Type B pancreatic cell (in vitro differentiated cells): ENCODE measurements at places on chromosomes 12 and 14. TPM values are rescaled to one million over a fixed set of nuclear protein-coding genes. Genes with fewer than 3 reads are reported as not detected.

The PARP2 gene
- 25.5 and 36.3 TPM in 2 replicates for total RNA-seq

GRCh38 chr14:74169906-74170305 lies 69.3 kb upstream of the VSX2 start:
- no peak for DNase-seq

The OR11H6 gene
- total RNA-seq: not detected in 2 replicates

GRCh38 chr12:21456291-21456780 lies 18.9 kb downstream of the PYROXD1 start:
- DNase-seq: no peak

The TTLL5 gene
- 36.7 and 44.7 TPM in 2 replicates for total RNA-seq

- DNase-seq: no peak
Observed at GRCh38 chr14:68888883-68889282, 90.2 kb downstream of the ACTN1 start.

- DNase-seq: no peak
Observed at GRCh38 chr12:72493407-72493806, 221.2 kb downstream of the TRHDE start.

DNA sequence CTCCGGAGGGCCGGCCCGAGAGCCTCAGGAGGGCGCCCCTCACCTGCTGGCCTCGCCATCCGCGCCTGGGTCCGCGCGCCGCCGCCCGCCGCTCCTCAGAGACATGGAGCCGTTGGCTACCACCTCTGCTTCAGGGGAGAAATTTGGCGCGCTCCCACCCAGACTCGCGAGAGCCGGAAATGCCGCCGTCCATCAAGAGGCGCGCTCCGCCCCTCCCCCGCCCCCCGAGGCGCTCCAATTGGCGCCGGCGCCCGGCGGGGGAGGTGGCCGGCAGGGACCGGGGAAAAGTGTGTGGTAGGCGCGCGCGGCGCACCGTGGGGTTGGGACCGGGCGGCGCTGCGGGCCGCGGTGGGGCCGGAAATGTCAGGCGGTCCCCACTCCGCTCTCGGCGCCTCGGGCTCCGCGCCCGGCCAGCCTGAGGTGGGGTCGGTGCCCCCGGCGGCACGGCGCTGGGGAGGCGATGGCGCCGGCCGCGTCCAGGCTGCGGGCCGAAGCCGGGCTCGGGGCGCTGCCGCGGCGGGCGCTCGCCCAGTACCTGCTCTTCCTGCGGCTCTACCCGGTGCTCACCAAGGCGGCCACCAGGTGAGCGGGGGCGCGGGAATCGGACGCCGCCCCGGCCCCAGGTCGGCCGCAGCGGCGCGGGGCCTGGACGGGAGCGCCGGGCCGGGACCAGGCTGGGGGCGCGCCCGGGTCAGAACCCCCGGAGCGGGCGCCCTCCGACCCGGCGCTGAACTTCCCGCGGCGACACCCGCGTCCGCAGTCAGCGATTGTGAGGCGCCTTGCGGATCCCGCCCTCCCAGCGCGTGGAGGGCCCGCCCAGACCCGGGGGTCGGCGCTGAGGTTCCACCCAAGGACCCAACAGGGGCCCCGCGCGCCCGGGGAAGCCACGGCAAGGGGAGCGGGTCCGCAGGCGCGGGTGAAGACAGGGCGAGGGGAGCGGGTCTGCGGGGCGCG lies at the start of the genes POLE and PXMP2:
Gene POLE (minus strand): TSS at position 132 of the 954 bp plus-strand sequence. CDS start 27 bp downstream, at position 105.
Gene PXMP2 (plus strand): TSS at position 377 of the 954 bp plus-strand sequence. CDS start 84 bp downstream, at position 461.
- peak; percentile 96 for DNase-seq

DNA sequence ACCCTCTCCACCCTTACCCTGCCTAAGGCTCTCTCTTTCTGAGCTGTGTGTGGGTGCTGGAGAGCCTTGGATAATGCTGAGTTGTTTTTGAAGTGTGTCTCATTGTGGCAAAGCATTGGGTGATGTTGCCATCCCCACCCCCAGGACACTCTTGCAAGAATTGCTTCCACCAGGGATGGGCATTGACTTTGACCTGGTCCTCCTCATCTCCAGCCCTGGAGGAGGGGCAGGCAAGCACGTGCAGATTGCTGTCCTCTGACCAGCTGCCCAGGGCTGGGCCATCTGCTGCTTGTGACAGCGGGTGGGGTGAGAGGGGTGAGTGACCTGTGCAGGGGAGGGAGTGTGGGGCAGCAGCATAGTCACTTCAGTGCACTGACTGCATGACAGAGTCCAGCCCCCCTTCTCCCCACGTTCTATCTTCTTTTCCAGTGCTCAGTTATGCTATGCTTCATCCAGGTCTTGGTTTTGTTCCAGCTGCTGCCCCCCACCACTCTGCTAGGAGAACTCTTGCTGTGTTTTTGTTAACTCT lies 26.2 kb downstream of the SUSD6 start:
- no peak for DNase-seq

The GPR162 gene
- total RNA-seq: 5.4 and 17.8 TPM in 2 replicates

- no peak for DNase-seq
Observed at GRCh38 chr14:52015411-52016030, 26.2 kb downstream of the RTRAF start.

The IL31 gene
- not detected in 2 replicates for total RNA-seq

The INHBE gene
- 0.27 and 0.29 TPM in 2 replicates for total RNA-seq

GRCh38 chr14:79571366-79571765 lies 639.9 kb downstream of the DIO2 start:
- DNase-seq: no peak

The OASL gene
- 0.17 and 0.19 TPM in 2 replicates for total RNA-seq

GRCh38 chr12:107492393-107493134 lies 193.0 kb upstream of the PWP1 start:
- DNase-seq: no peak

The RPGRIP1 gene
- 0.19 and 0.63 TPM in 2 replicates for total RNA-seq

The PMCH gene
- total RNA-seq: not detected in 2 replicates

The MYF6 gene
- 1.4 TPM in 1 of 2 replicates, not detected in the other for total RNA-seq

DNA sequence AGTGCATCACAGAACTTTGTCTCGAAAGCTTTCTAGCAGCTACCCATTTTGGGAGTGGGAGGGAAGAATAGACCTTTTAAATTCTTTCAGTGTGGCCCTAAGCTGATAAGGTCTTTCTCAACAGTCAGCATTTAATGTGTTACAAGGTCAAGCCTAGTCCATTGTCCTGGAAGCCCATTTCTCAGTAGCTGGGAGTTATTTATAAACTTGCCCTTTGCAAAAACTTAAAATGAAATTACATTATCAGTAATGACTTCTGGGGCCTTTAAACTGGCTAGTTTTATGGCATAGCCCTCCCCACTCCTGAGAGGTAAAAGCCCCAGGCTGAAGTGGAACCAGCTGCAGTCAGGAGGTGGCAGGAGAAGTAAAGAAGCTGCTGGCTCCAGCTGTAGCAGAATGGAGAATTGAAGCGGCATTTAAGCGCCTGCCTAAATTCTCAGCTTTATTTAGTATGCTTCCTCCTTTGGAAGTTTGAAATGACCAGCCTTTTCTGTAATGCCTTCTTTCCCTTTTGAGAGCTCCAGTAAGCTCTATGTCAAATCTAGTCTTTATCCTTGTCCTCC lies 12.4 kb downstream of the COPZ1 start:
- no peak for DNase-seq

DNA sequence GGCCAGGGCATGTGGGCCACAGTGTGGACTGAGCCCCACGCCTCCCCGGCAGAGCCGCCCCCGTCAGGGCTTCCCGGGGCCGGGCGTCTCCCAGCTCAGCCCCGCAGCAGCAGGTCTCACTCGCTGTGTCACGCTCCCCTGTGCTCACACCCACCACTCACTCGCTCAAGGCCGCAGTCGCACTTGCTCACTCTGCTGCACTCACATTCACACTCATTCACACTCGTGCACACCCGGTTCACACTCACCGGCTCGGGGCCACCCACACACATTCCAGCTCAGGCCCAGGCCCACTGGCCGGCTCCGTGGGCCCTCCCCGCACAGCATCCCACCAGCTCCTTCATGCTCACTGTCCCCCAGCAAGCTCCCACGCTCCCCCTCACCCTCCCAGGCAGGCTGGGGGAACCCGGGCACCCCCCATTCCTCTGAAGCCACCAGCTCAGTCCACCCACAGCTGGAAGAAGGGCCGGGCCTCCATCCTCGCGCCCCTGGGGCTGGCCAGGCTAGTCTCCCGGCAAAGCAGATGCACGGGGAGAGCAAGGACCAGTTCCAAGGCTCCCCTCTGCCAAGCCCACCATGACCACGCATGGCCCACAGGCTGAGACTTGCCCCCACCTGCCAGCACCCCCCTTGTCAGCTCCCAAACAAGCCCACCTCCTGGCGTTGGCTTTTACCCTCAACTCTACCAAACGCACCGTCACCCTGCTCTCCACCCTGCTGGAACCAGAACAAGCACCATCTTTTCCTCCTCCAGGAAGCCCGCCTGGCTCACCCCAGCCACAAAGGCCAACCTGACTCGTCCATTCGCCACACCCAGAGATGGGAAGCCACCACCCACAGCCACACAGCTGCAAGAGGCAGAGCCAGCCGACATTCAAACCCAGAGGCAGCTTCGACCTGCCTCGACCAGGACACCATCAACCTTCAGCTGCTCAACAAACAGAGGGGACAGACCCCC lies 28.0 kb downstream of the NCOR2 start:
- no peak for DNase-seq

GRCh38 chr14:25136811-25137210 lies 86.9 kb upstream of the STXBP6 start:
- DNase-seq: no peak

GRCh38 chr12:107355612-107356011 lies 262.3 kb upstream of the CRY1 start:
- no peak for DNase-seq

- no peak for DNase-seq
Observed at GRCh38 chr14:69593018-69593677, 18.2 kb upstream of the SUSD6 start.

DNA sequence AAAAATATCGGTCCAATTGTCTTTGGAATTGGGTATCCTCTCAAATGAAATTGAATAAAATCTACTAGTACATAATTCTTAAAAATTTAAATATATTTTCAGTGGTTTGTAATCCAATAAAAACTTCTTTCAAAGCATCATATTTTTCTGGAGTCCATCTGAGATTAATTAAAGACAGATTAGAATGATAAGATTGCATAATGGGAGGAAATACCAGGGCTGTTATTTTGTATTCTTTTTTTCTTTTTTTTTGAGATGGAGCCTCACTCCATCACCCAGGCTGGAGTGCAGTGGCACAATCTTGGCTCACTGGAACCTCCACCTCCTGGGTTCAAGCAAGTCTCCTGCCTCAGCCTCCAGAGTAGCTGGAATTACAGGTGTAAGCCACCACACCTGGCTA lies 103.8 kb downstream of the TMTC3 start:
- no peak for DNase-seq

The PPP2R3C gene
- 25.2 and 29.0 TPM in 2 replicates for total RNA-seq

The CLEC14A gene
- 0.34 and 0.62 TPM in 2 replicates for total RNA-seq

GRCh38 chr14:74965486-74966153 lies 10.2 kb upstream of the PGF start:
- DNase-seq: no peak

- DNase-seq: no peak
Observed at GRCh38 chr14:36315159-36315853, 5.1 kb downstream of the MBIP start.

DNA sequence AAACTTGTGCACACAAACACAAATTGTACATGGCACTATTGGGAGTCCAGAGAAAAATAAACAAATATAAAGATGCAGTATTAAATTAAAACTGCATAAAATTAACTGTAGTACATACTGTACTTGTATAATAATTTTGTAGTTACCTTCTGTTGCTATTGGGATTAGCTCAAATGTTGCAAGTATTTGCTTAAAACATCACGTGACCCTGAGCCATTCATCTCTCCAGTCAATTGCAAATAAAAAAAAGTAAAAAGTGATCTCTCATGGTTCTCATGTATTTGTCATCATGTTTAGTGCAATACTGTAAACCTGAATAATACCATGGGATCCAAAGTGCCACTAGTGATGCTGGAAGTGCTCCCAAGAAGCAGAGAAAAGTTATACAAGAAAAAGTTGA lies 88.1 kb upstream of the NAV3 start:
- no peak for DNase-seq

The OTX2 gene
- 0.22 TPM in 1 of 2 replicates, not detected in the other for total RNA-seq

The RNU4-1 gene
- 4,376 and 7,253 TPM in 2 replicates for total RNA-seq

The MIP gene
- not detected in 2 replicates for total RNA-seq

The CLEC4A gene
- 0.29 TPM in 1 of 2 replicates, not detected in the other for total RNA-seq

DNA sequence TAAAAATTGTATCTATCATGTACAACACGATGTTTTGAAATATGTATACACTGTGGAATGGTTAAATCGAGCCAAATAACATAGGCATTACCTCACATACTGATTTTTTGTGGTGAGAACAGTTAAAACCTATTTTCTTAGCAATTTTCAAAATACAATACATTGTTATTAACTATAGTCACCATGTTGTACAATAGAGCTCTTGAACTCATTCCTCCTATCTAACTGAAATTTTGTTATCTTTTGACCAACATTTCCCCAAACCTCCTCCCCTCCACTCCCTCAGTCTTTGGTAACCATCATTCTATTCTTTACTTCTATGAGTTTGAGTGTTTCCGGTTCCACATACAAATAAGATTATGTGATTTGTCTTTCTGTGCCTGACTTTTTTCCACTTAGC lies 6.8 kb upstream of the SLC38A2 start:
- DNase-seq: no peak

The RPS6KA5 gene
- total RNA-seq: 6.0 and 7.4 TPM in 2 replicates

DNA sequence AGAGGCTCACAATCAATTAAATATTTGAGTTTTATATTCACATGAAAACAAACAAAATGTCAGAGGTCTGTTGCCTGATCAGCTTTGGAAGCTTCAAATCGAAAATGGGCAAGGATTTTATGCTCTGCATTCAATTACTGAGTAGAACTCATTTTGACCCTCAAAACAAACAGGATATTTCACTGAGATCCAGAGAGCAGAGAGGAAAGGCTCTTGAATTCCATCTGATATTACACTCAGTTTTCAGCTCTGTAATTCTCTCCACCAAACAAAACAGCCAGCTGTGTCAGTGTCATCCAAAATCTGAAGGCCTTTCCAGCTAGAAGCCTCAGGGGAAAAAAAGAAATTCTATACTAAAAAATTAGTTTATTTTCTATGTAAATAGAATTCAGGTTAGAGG lies 128.6 kb upstream of the FLRT2 start:
- no peak for DNase-seq

The REC8 gene
- total RNA-seq: 84.2 and 221 TPM in 2 replicates
